ENCODE measurements at places on chromosomes 4 and X.

DNA sequence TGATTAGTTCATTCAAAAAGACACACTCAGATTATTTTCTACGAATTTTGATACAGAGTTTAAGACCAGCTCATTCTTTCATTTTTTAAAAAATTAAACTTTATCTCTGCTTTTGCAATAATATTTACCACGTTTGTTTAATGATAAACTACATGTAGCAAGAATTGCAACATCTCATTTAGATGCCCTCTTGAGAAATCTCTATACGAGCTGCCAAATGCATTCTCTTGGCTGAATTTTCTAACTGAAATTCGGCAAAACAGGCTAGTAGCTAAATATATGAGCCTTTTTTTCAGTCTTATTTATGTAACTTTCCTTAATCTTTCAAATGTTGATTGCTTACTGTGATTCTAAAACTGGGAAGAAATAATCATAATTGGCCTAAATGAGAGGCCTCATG is 2.1 kb upstream of the GC start:
- no peak for DNase-seq

- no peak for DNase-seq
Observed at GRCh38 chr4:48331577-48332330, 9.6 kb upstream of the SLAIN2 start.

DNA sequence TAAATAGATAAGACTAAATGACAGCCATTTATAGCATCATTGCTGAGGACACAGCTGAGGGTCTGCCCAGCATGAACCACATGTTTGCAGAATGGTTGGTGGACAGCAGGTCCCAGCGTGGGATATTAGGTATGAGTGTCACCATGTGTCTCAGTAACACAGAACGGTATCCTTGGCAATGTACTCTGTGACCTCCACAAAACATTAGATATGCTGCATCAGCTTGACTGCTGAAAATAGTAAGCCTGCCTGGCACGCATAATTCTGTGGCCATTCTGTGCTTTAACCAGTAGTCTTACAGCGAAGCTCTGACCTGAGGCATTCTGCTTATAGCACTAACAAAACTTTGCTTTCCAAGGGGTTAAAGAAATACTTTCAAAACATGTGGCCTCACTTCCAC is 32.0 kb downstream of the LIMCH1 start:
- DNase-seq: no peak

- peak; percentile 45 for DNase-seq
Observed at GRCh38 chr4:8410641-8411271, 29.8 kb downstream of the ACOX3 start.

All from hematopoietic multipotent progenitor cell treated with erythropoietin and hydrocortisone succinate and interleukin-3 and kit ligand, for 15 days (in vitro differentiated cells).